Daoy (cell line): ENCODE measurements at places on chromosomes 7 and 10. TPM values are rescaled to one million over a fixed set of nuclear protein-coding genes. Genes with fewer than 3 reads are reported as not detected.

FRAT2 gene
- 12.7 and 13.8 TPM in 2 replicates for total RNA-seq

CALY gene
- total RNA-seq = not detected in 2 replicates

EXOC6 gene
- total RNA-seq = 16.3 and 24.1 TPM in 2 replicates

EVX1 gene
- not detected in 2 replicates for total RNA-seq

NAT16 gene
- not detected in 2 replicates for total RNA-seq

ALOX5 gene
- total RNA-seq = 0.06 TPM in 1 of 2 replicates, not detected in the other

OR2A5 gene
- total RNA-seq = not detected in 2 replicates

LRRC18 gene
- not detected in 2 replicates for total RNA-seq

CEP55 gene
- total RNA-seq = 98.9 and 128 TPM in 2 replicates

SCART1 gene
- total RNA-seq = 0.06 and 0.40 TPM in 2 replicates

WNT8B gene
- not detected in 2 replicates for total RNA-seq

ANKRD26 gene
- 4.2 and 5.1 TPM in 2 replicates for total RNA-seq

TEX36 gene
- total RNA-seq = not detected in 2 replicates

CNTNAP2 gene
- total RNA-seq = 6.2 and 6.4 TPM in 2 replicates

DNA sequence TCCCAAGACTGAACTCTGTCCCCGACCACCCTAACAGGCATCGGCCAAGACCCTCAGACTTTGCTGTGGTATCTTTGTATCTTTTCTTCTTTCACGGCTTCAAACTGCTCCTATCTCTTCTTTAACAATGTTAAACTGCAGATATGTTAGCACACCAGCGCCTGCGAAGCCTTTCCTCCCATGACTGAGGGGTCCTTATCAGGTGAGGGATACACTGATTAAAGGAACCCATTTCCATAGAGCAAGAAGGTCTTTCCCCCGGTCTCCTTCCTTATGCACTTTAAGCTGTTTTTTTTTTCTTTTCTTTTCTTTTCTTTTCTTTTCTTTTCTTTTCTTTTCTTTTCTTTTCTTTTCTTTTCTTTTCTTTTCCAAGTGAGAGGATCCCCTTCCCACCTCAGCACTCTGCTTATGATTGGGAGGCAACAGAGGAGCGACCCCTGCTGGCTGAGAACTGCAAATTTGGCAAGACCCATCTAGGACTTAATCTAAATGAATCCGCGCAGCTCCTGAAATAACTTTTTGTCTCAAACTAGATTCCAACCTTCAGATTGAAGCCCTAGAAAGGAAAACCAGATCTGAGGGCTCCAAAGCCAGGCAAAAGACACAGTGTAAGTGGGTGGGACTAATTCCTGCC is 109.9 kb downstream of the ITGB8 start:
- DNase-seq = peak; percentile 54

- peak; percentile 88 for DNase-seq
Observed at GRCh38 chr10:24901686-24902399, 50.6 kb downstream of the PRTFDC1 start.

DNA sequence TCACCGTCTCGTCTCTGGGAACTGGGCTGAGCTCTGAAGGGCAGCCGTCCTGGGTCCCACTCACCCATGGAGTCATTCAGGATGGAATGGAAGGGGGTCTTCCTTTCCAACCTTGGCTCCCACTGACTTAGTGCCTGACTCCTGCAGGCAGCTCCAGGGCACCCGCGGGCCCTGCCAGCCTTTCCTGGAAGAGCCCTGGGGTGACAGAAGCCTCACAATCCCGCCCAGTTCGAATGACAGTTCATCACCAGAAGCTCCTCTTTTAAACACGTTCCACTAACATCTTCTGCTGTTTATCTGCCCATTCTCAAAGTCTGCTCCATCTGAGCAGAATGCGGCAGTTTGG is 110.6 kb downstream of the TNS3 start:
- DNase-seq = no peak

- DNase-seq = peak; percentile 20
Observed at GRCh38 chr10:122786269-122786668, 59.4 kb downstream of the CUZD1 start.

GRCh38 chr10:96380821-96381220 is 22.0 kb upstream of the OPALIN start:
- peak; percentile 17 for DNase-seq

DNA sequence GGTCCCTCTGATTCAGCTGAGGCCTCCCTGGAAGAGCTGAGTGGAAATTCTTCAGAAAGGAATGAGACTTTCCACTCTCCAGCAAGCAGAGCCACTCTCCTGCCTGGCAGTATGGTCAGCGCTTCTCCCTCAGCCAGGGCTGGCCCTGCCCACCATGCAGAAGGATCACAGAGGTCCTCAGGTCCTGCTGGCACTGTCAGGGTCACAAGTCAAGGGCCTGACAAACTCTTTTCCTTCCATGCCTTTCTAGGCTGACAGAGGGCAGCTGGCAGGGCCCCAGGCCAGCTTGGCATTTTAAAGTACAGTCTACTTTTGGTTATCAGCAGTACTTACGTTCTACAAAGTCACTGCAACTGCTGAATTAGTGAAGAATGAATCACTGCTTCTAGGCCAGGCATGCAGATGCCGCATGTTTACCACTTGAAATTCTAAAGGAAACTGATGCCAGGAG is 119.3 kb upstream of the FRMD4A start:
- peak; percentile 19 for DNase-seq

DNA sequence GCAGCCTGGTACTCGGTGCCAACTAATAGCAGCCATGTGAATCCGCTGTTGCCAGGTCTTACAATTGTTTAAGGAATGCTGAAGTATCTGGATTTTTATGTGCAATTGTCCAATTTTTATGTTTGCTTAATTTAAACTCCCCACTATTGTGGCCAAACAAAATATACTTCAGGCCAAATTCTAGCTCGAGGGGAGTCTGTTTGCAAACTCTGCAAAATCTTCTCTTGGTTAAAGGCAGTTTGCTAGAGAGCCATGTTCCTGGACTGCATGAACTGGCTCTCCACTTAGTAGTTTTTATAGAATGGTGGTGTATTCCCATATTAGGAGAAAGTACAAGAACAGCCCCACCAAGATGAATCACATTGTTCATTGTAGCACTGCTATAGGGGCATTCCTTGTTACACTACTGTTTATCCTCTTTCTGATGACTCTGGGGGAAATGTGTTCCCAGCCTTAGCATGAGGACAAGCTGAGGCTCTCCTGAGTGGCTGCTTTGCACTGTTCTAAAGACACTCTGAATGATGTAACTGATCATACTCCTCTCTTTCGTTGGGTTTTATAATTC is 178.0 kb upstream of the GLI3 start:
- peak; percentile 18 for DNase-seq

DNA sequence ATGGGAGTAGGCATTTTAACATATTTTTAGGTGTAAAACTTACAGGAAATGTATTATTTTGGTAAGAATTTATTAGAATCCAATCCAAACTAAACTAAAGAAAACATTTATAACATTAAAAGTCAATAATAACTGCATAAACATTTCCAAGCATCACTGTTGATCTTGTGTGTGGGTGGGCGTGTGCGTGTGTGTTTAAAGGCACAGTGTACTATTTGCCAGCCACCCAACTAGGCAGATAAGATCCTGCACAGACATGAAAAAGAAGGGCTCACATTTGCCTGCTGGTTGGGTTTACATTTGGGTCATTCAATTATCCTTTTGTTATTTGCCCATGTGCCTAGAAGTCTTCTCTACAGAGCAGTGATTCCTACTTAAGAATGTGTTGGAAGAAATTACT is 31.0 kb upstream of the WNT16 start:
- DNase-seq = no peak

GRCh38 chr7:147547252-147547897 is 1043.2 kb upstream of the C7orf33 start:
- DNase-seq = peak; percentile 7

GRCh38 chr7:138207555-138207971 is 131.3 kb downstream of the AKR1D1 start:
- DNase-seq = no peak

DNA sequence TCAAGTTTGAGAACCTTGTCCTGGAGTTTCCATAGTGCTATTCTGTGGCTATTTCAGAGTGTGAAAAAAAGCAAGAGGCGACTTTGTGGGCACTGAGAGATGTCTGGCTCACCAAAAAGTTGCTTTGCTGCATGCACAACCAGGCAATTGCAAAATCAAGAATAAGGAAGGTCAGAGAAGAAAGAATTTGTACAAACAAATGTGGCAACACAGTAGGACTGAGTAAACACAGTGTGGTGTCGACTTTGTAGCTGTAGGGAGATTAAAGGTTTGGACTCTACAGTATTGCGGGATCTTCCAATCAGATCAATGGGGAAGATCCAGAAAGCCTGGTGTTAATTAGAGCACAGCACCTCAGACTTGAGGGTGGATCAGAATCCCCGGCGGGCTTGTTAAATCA is 88.1 kb upstream of the PLPP4 start:
- no peak for DNase-seq

- peak; percentile 61 for DNase-seq
Observed at GRCh38 chr10:101272229-101272868, 43.1 kb upstream of the LBX1 start.

- no peak for DNase-seq
Observed at GRCh38 chr7:100544967-100545359, 6.0 kb downstream of the AGFG2 start.

GRCh38 chr10:78461333-78461732 is 427.7 kb downstream of the RPS24 start:
- no peak for DNase-seq

DNA sequence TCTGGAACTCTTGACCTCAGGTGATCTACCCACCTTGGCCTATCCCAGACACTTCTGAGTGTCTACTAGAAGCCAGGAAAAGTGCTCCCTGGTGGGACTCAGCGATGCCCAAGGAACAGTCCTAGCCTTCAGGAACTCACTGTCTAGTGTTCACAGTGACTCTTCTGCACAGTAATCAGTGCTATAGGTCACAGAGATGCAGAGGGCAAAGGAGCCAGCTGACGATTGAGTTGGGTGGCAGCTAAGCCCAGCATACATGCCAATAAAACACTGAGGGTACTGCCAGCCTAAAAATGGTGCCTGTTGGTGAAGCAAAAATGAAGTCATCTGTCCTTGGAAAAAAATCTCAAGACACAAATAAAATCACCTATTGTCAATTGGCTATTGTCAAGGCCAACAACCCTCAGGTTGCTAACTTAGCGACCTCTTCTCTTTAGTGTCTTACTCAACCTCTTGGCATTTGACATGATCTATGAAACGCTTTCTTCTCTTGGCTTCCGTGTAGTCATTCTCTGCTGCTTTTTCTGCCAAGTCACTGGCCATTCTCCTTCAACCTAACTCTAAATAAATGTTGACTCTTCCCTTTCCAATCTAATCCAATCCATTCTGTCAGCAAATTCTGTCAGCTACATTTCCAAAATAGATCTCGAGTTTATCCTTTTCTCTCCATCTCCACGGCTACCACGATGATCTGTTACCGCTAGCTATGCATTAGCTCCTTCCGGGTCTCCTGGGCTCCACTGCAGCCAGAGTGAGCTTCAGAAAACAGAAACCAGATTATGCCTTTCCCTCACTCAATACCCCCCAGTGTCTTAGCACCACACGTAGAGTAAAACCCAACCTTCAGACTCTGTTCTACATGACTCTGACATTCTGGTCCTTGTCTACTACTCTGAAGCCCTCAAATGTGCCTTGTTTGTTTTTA is 99.2 kb downstream of the ATXN7L1 start:
- no peak for DNase-seq

DNA sequence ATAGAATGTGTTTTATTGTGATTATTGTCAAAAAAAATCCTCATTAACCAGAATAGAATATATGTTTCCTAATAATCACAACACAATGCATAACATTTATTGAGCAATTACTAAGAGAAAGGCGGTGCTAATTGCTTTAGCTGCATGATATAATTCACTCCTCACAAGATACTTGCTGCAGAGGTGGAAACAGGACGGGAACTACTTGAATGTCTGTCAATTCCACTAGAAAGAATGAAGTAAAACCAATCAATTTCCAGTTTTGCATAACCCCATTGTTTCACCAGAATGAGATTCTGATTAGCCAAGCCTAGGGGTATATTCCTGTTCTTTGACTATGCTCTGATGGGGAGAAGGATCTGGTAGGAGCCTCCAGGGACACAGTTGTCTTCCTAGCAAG is 239.1 kb upstream of the NRP1 start:
- no peak for DNase-seq

DNA sequence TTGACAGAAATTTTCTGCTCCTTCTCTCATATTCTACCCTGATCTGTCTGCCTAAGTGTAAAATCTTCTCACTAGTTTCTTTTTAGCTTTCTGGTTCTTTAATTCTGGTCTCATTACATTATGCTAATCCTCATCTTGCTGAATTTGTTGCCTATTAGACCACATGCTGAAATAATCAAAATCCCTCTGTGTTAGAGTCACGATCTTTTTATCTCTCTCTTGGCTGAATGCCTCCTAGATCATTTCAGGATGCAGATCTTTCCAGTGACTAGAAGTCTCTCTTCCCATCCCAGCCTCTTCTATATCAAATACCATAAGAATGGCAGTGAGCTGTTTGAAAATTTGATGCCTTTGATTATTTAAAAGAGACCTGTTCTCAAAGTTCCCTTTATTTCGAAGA is 661.9 kb downstream of the SORCS1 start:
- no peak for DNase-seq

GRCh38 chr10:72263613-72264241 is 10.0 kb upstream of the DDIT4 start:
- peak; percentile 30 for DNase-seq

GRCh38 chr10:88111294-88111693 is 247.9 kb downstream of the PTEN start:
- no peak for DNase-seq
